ENCODE measurements at places on chromosomes 3 and 15. TPM values are rescaled to one million over a fixed set of nuclear protein-coding genes. Genes with fewer than 3 reads are reported as not detected.

The ADGRG7 gene
- total RNA-seq: not detected

The LSAMP gene
- total RNA-seq: 0.11 TPM

The REC114 gene
- total RNA-seq: not detected

The SCAPER gene
- 3.7 TPM for total RNA-seq

The CPEB1 gene
- 3.3 TPM for total RNA-seq

The SKOR1 gene
- total RNA-seq: not detected

The CHDH gene
- 1.8 TPM for total RNA-seq

The THRB gene
- 2.1 TPM for total RNA-seq

The SLC9A9 gene
- 0.06 TPM for total RNA-seq

The SH3GL3 gene
- total RNA-seq: 0.25 TPM

The AMIGO3 gene
- 0.58 TPM for total RNA-seq

The ZNF80 gene
- total RNA-seq: not detected

The C2CD4B gene
- 0.37 TPM for total RNA-seq

The GMPPB gene
- total RNA-seq: 18.0 TPM

The RASGRP1 gene
- total RNA-seq: 0.40 TPM

The P2RY14 gene
- not detected for total RNA-seq

The CEMIP gene
- 1.0 TPM for total RNA-seq

The PARP15 gene
- not detected for total RNA-seq

The EPHA6 gene
- 0.12 TPM for total RNA-seq

The KBTBD12 gene
- not detected for total RNA-seq

The ISLR gene
- 0.21 TPM for total RNA-seq

The EXD1 gene
- 0.14 TPM for total RNA-seq

The SLC51B gene
- total RNA-seq: 13.6 TPM

Data from A549 treated with AZD2906 at 1 μM for 4 hours (cell line).